Neuronal stem cell (in vitro differentiated cells): ENCODE measurements at places on chromosomes 6 and 20.
A peak's percentile ranks its signal among the peaks of the same experiment; 100 is the strongest.

- no peak overlapping the region for H3K27ac ChIP-seq
- no peak overlapping the region for H3K4me3 ChIP-seq
- DNase-seq: no peak
- no peaks in the 10 kb centered on the region for H3K4me1 ChIP-seq
- H3K27me3 ChIP-seq: peaks cover 26% of the 10 kb centered on the region
Measured at GRCh38 chr20:46905364-46906125, 10.9 kb downstream of the EYA2 start.

DNA sequence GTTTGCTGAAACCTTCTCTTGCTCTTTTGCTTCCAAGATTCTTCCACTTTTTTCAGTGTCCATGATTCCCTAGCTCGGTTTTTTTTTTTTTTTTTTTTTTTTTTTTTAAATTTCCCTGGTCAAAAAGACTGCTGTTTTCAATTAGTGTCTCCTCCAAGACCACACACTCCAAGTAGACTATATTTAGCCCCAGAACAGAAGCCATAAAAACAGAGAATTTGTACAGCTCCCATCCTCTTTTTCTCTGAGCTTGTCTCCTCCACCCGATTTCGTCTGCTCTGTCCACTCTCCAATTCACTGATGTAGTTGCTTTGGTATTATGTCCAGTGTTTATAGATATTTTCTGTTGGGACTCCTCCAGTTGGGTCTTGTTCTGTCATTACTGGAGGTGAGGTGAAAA, 37.6 kb downstream of the RSPH3 start:
- no peaks in the 10 kb centered on the region for H3K4me1 ChIP-seq
- H3K27me3 ChIP-seq: peaks cover 2% of the 10 kb centered on the region
- H3K27ac ChIP-seq: no peak overlapping the region
- H3K36me3 ChIP-seq: no peaks in the 10 kb centered on the region

DNA sequence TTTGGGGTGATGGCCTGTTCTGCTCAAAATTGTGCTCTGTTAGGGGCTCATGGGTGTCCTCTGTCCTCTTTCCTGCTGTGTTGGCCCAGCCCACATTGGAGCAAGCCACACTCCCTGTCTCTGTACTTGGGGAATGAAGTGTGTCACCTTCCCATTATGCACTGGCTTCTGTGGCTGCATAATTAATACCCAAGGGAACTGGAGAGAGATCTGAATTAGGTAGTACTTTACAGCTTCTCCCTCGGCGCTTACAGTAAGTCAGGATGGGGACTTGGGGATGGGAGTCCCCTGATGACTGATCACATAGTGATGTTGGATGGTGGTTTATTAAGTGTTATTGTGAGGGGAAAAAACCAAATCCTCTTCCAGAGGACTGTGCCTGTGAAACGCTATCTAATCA, 116.6 kb downstream of the FOXO3 start:
- H3K27ac ChIP-seq: no peak overlapping the region
- peaks cover 1% of the 10 kb centered on the region for H3K4me1 ChIP-seq
- no peaks in the 10 kb centered on the region for H3K36me3 ChIP-seq
- no peak for DNase-seq
- no peak overlapping the region for H3K4me3 ChIP-seq

GRCh38 chr20:50848846-50849673, 54.2 kb downstream of the BCAS4 start:
- H3K4me1 ChIP-seq: peaks cover 8% of the 10 kb centered on the region
- H3K27ac ChIP-seq: no peak overlapping the region
- H3K4me3 ChIP-seq: no peak overlapping the region
- H3K27me3 ChIP-seq: no peaks in the 10 kb centered on the region

DNA sequence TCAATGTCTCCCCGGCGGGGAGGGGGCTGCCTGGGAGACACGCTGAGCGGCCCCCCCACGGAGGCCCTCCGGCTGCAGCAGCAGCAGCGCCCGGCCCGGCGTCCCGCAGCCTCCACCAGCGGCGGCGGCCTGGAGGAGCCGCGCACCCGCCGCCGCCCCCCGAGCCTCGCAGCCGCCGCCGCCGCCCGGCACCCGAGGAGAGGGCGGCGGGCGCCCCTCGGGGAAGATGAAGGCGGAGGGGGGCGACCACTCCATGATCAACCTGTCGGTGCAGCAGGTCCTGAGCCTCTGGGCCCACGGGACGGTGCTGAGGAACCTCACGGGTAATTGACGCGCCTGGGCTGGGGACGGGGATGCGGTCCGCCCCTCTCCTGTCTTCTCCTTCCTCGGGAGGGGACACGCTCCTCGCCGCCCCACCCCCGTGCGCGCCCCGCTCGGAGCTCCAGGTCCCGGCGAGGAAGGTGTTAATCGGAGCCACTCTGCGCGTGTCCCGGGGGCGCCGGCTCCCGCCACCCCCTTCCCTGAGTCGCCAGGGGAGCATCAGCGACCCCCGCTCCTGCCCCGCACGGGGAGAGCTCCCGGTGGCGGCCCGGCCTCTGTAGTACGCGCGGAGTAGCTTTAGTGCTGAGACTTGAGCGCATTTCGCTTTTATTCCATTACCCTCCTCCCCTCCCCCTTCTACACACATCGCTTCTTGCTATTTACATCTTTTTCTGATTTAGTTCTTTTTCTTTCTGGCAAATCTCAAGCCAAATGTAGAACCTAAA, 686 bp downstream of the TMEM170B start:
- H3K36me3 ChIP-seq: no peaks in the 10 kb centered on the region
- peak; percentile 33 for DNase-seq
- no peaks in the 10 kb centered on the region for H3K4me1 ChIP-seq

GRCh38 chr6:47303342-47303741, 6.4 kb downstream of the TNFRSF21 start:
- H3K27ac ChIP-seq: no peak overlapping the region
- H3K27me3 ChIP-seq: no peaks in the 10 kb centered on the region
- no peak overlapping the region for H3K4me3 ChIP-seq
- no peak for DNase-seq
- peaks cover 3% of the 10 kb centered on the region for H3K4me1 ChIP-seq
- no peaks in the 10 kb centered on the region for H3K36me3 ChIP-seq

DNA sequence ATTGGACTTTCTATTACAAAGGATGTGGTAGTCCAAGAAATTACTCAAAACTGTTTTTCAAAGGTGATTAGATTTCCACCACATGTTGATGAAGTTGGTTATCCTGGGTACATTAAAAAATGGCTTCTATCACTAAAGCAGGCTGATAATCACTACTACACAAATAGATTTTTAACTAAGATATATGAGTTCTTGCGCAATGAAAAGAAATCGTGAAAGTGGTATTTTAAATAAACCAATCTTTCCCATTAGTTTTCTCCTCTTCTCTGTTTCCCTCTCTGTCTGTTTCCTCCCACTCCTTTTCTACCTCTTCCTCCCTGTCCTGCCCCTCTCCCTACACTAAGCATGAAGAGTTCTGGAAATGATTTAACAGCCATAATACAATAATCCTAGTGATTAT, 487.9 kb upstream of the CITED2 start:
- no peaks in the 10 kb centered on the region for H3K36me3 ChIP-seq
- H3K4me3 ChIP-seq: no peak overlapping the region
- no peak for DNase-seq
- no peaks in the 10 kb centered on the region for H3K27me3 ChIP-seq
- H3K4me1 ChIP-seq: no peaks in the 10 kb centered on the region
- H3K27ac ChIP-seq: no peak overlapping the region

DNA sequence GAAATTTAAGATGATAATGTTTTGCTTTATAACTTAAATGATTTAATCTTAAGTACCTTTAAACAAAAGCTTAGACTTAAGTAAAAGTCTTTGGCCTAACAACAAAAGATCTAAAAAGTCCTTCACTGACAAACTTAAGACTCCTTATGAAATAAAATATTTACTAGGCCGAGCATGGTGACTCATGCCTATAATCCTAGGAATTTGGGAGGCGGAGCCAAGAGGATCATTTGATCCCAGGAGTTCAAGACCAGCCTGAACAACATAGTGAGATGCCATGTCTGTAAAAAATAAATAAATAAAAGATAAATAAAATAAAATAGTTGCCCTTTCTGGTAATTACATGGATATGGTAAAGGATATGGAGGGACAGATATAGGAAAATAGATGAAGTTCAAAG, 12.4 kb downstream of the KATNA1 start:
- H3K4me3 ChIP-seq: no peak overlapping the region
- H3K4me1 ChIP-seq: no peaks in the 10 kb centered on the region
- H3K27ac ChIP-seq: no peak overlapping the region
- no peak for DNase-seq
- no peaks in the 10 kb centered on the region for H3K27me3 ChIP-seq
- no peaks in the 10 kb centered on the region for H3K36me3 ChIP-seq

GRCh38 chr6:149059557-149059956, 258.0 kb upstream of the TAB2 start:
- no peak overlapping the region for H3K4me3 ChIP-seq
- DNase-seq: no peak
- peaks cover 15% of the 10 kb centered on the region for H3K4me1 ChIP-seq

- no peaks in the 10 kb centered on the region for H3K27me3 ChIP-seq
- no peak for DNase-seq
- H3K36me3 ChIP-seq: no peaks in the 10 kb centered on the region
Measured at GRCh38 chr6:108437821-108438220, 122.9 kb upstream of the FOXO3 start.

DNA sequence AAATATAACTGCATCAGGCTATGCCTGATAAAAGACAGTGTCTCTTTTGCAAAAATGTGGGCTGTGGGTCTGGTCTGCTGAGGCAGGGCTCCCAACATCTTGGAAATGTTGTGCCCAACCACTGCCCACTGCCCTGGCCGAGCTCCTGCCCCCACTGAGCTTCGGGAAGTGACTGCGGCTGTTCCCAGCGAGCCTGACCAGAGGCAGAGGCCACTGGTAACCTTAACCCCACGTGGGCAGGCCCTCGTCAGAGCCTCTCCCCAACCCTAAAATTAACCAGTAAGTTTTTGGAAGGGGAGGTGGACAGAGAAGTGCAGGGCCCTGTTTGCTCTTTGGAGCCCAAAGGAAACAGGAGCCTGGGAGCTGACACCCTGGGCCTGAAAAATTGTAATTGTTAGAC, 225.9 kb downstream of the MAFB start:
- no peaks in the 10 kb centered on the region for H3K27me3 ChIP-seq
- H3K4me1 ChIP-seq: peaks cover 2% of the 10 kb centered on the region
- H3K36me3 ChIP-seq: no peaks in the 10 kb centered on the region
- H3K27ac ChIP-seq: no peak overlapping the region

DNA sequence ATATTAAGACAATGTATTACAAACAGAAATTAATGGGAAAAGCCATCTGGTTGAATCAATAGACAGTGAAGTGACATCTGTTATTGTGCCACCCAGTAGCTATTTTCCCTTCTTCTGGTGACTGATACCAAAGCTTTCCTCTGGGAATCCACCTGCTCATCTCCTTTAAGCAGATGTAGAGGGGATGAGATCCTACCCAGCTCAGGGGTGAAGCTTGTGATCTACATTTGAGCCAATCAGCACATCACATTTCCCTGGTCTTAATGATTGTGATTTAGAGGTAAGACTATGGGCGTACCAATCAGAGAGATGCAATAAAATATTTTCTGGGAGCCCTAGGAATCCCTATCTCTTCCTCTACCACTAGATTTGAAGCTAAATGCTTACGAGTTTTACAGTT, 782.9 kb downstream of the PTPRT start:
- H3K27me3 ChIP-seq: no peaks in the 10 kb centered on the region
- H3K36me3 ChIP-seq: no peaks in the 10 kb centered on the region
- no peak for DNase-seq

- H3K4me3 ChIP-seq: no peak overlapping the region
- peaks cover 8% of the 10 kb centered on the region for H3K4me1 ChIP-seq
- no peak overlapping the region for H3K27ac ChIP-seq
- H3K36me3 ChIP-seq: no peaks in the 10 kb centered on the region
Measured at GRCh38 chr20:45835329-45835765, 1.7 kb downstream of the SNX21 start.

DNA sequence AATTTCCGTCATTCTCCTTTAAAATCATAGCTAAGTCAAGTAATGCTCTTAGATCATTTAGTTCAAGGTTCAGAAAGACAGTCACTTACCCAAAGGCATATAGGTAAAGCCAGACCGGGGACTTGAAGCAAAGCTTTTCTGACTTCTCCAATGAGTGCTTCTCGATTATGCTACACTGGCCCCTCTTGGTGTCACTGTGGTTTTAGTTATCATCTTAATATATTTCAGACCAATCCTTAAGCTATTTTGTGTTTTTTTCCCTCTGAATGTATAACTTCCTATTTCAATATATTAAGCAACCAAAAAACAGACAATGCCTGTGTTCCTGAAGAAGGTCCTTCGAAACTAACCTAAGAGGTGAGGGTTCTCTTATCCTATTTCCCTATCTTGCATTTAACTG, 3.9 kb downstream of the PRDM1 start:
- H3K4me3 ChIP-seq: no peak overlapping the region
- no peak overlapping the region for H3K27ac ChIP-seq
- no peaks in the 10 kb centered on the region for H3K27me3 ChIP-seq
- peaks cover 8% of the 10 kb centered on the region for H3K4me1 ChIP-seq
- DNase-seq: no peak
- H3K36me3 ChIP-seq: no peaks in the 10 kb centered on the region
